Stimulated activated CD8-positive, alpha-beta memory T cell treated with anti-CD3 and anti-CD28 coated beads, Interleukin-7, amount 100 ng/mL, for 1 hour (primary cell): ENCODE measurements at places on chromosomes 3 and 15.

DNA sequence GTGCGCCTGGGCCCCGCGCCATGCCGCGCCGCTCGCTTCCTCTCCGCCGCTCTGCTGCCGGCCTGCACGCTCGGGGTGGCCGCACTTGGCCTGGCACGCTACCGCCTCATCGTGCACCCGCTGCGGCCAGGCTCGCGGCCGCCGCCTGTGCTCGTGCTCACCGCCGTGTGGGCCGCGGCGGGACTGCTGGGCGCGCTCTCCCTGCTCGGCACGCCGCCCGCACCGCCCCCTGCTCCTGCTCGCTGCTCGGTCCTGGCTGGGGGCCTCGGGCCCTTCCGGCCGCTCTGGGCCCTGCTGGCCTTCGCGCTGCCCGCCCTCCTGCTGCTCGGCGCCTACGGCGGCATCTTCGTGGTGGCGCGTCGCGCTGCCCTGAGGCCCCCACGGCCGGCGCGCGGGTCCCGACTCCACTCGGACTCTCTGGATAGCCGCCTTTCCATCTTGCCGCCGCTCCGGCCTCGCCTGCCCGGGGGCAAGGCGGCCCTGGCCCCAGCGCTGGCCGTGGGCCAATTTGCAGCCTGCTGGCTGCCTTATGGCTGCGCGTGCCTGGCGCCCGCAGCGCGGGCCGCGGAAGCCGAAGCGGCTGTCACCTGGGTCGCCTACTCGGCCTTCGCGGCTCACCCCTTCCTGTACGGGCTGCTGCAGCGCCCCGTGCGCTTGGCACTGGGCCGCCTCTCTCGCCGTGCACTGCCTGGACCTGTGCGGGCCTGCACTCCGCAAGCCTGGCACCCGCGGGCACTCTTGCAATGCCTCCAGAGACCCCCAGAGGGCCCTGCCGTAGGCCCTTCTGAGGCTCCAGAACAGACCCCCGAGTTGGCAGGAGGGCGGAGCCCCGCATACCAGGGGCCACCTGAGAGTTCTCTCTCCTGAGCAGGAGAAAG, 951 bp downstream of the GPR62 start:
- DNase-seq: no peak

- DNase-seq: no peak
Measured at GRCh38 chr15:77807611-77808010, 174.9 kb upstream of the LINGO1 start.

GRCh38 chr15:100476805-100477204, 51.9 kb downstream of the CERS3 start:
- DNase-seq: no peak

DNA sequence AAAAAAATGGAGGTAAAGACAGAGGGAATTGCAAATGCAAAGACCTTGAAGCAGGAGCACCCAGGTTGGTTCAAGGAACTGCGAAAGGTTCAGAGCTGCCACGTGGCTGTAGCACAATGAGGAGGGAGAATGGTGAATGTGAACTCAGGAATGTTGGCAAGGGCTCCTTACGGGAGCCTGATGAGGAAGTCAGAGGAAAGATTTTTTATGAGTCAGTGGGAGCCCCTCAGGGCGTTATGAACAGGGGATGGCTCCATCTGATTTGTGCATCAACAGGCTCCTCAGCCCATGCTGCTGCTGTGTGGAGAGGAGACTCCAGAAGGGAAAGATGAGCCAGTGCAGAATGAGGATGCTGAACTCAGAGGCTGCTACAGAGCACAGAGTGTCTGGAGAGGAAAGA, 194.4 kb downstream of the ARRDC4 start:
- no peak for DNase-seq

- no peak for DNase-seq
Measured at GRCh38 chr15:58016581-58017175, 48.8 kb downstream of the ALDH1A2 start.

- DNase-seq: no peak
Measured at GRCh38 chr3:106167728-106168127, 298.9 kb upstream of the CBLB start.

GRCh38 chr15:46322753-46323152, 687.9 kb downstream of the SQOR start:
- DNase-seq: no peak

DNA sequence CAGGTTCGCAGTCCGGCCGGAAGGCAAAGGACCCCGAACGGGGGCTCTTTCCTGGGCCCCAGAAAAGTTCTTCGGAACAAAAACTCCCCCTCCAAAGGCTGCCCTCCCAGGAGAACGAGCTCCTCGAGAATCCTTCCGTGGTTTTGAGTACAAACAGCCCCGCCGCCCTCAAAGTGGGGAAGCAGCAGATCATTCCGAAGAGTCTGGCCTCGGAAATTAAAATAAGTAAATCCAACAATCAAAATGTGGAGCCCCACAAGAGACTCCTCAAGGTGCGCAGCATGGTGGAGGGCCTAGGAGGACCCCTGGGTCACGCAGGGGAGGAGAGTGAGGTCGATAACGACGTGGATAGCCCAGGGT, 1.3 kb downstream of the ARHGEF26 start:
- DNase-seq: no peak

GRCh38 chr15:71575474-71576045, 234.8 kb upstream of the NR2E3 start:
- DNase-seq: no peak

- no peak for DNase-seq
Measured at GRCh38 chr3:96900566-96900965, 86.2 kb downstream of the EPHA6 start.

DNA sequence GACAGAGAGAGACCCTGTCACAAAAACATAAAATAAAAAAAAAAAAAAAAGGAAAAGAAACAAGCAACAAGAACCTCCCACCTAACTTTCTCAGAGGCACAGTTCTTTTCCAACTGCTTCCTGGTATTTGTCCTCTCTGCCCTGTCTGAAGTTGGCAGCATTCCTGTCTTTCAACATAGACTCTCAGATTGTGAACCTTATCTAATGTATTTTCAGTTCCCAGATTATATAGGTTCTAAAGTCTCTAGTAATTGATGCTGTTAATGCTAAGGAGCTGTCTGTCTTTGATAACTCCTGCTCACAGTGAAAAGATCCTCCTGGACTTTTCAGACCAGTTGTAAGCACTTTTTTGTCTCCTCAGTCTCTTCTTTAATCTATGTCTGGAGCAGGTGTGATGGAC, 199.5 kb upstream of the P2RY1 start:
- no peak for DNase-seq

DNA sequence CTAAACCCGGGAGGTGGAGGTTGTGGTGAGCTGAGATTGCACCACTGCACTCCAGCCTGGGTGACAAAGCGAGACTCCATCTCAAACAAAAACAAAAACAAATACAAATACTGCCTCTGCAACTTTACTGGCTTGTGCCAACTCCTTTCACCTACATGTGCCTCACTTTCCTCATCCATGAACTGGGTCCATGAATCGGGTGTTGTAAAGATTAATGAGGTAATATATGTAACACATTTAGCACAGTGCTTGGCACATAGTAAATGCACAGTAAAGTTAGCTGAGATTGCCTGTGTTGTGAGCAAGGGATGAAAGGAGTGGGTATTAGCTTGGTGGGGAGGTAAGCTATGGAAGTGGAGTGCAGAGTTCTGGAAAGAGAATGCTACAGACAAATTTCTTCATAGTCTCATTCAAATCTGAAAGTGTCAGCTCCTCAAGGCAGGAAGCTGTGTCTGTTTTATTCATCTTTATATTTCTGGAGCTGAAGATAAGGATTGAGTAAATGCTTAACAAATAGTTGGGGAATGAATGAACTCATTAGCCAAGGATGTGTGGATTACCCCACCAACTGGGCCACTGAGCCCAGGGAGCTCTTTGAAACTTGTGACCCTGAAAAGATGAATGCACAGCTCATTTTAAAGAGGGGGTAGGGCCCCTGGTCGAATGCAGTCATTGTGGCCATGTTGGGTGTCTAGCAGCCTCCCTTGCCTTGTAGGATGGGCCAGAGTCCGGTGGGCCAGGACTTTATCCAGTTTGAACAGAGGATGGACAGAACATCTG, 7.7 kb upstream of the CDCP1 start:
- no peak for DNase-seq
